Esophagus muscularis mucosa (tissue), 4 donors: ENCODE measurements at places on chromosomes 12 and 14. TPM values are rescaled to one million over a fixed set of nuclear protein-coding genes. Genes with fewer than 3 reads are reported as not detected.

The SIRT4 gene
- total RNA-seq, result 2.1 TPM

The TMEM132C gene
- total RNA-seq, result 3.6 TPM

The SOAT2 gene
- not detected for total RNA-seq

DNA sequence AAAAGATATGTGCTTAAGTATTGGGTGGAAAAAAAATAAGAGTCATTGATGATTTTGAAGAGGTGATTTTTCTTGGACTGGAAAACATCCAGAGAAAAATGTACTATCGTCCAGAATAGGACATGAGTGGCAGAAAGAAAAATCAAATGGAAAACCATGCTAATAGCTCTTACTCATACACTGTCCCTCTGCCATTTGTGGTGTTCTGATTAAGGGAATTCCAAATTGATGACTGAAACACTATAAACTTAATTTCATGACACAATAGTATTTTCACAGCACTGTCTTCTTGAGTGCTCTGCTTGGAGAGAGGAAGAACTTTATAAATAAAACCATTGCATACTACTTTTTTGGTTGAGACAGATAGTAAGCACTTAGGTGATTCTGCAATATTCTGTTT is 72.4 kb downstream of the USP15 start:
- DNase-seq, result no peak

DNA sequence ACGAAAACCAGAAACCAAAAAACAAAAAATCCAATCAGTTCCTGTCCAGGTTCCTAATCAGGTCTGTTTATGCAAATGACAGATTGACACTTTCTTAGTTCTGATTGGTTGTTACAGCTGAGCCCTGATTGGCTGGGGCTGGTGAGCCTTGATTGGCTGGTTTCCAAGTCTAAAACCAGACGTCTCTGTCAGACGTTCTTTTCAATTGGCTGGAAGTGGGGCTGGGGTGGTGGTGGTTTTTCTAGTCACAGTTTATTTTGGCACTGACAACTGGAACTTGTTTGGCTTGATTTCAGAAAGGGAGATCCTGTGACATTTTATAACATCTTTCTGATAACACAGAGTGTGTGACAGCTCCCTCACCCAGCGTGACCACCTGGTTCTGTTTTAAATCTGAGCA is 36.1 kb upstream of the PRICKLE1 start:
- no peak for DNase-seq

GRCh38 chr12:51777973-51778372 is 70.5 kb downstream of the FIGNL2 start:
- no peak for DNase-seq

DNA sequence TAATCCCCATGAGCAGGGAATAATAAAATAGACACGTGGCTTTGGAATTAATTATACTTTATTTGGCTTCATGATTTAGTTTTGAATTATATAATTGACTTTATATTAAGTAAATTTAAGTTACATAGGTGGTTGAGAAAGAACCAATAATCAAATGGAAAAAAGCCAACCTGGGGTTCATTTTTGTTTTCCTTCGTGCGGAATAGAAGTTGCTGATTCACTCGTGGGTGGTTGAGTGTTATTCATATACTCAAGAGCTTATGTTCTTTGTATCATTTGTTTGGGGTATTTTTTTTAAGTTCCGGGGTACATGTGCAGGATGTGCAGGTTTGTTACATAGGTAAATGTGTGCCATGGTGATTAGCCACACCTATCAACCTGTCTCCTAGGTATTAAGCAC is 58.0 kb downstream of the ZNF664 start:
- DNase-seq, result no peak

DNA sequence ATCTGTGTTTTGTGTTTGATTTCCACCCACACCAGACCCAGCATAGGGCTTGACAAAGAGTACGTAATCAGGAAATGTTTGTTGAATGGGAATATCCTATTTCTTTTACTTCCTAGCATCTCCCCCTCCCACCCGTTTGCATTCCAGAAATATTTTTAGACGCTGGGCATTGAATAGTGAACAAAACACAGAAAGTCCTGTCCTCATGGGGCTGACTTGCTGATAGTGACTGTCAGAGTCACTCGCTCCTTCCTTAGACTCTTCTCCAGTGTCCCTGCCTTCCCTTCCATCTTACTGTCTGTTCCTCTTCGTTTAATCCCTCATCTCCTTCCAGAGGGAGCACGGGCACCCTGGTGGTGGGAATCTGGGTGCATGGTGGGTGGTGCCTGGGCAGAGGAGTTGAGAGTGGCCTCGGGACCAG is 53.6 kb downstream of the SLC25A47 start:
- DNase-seq, result no peak

GRCh38 chr14:32508281-32508680 is 179.2 kb downstream of the AKAP6 start:
- no peak for DNase-seq
